ENCODE measurements at places on chromosomes 4 and X.

- DNase-seq, result no peak
These were observed 18.6 kb downstream of the HELT start for GRCh38 chr4:185036842-185037241.

DNA sequence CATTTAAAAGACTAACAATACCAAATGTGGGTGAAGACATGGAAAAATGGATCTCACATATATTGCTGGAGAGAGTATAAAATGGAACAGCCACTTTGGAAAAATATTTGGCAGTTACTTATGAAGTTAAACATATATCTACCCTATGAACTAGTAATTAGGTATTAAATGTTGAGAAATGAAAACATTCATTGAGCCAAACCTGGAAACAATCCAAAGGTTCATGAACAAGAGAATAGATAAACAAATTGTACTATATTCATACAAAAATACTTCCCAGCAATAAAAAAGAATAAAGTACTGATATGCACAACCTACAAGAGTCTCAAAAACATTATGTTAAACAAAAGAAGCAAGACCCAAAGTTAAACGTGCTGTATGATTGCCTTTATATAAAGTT lies 4.0 kb upstream of the EGF start:
- DNase-seq, result no peak

- DNase-seq, result no peak
These were observed 459.5 kb downstream of the ANKRD50 start for GRCh38 chr4:124253080-124253479.

DNA sequence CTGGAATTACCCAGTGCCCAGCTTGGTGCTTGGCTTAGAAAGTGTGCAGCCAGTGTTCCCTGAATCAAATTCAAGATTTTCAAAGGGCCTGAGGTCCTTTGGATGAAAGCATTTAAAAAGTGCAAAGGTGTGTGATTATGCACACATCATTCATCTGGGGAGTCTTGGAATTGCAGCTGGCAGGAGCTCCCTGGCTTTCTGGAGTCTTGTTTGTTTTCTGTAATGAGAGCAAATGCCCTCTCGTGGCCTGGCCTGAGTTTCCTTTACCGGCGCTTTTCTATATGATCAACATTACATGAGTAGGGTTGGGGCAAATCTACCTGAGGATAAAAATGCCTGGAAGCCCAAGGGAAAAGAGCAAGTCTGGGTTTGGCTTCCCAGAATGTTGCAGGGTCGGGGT lies 24.6 kb upstream of the SORCS2 start:
- DNase-seq, result no peak

DNA sequence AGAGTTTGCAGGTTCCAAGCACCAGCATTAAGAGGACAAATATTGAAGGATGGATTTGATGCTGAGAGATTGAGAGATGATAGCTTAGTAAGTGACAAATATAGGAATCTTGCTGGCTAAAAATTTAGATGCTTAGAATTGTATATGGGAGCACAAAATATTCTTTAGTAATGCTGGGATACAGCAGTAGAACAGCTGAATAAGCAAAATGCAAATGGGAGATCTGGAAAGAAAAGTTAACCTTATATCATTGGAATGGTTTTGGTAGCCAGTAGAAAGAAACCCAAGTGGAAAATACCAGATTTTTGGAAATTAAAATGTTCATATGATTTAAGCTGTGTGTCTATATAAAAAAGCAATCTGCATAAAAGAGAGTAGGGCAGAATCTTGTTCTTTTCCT lies 308.6 kb upstream of the CPEB2 start:
- DNase-seq, result no peak

DNA sequence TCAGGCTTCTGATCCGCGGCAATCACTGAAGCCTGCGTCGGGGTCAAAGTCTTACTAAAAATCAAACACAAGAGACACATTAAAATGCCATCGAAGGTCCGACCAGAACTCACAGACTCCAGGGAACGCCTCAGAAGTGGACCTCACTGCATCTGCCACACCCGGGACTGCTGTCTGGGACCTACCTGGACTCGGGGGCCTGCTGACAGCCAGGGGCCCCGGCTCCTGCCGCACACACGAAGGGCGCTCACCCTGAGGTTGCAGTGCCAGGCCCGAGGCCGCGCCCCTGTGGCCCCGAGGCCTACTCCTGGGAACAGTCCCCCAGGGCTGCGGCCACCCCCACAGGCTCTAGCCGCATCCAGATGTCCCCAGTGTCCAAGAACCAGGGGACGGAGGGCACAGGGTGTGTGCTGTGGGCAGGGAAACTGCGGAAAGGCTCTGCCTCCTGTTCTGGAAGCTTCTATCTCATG lies 7.4 kb downstream of the CTBP1 start:
- no peak for DNase-seq

DNA sequence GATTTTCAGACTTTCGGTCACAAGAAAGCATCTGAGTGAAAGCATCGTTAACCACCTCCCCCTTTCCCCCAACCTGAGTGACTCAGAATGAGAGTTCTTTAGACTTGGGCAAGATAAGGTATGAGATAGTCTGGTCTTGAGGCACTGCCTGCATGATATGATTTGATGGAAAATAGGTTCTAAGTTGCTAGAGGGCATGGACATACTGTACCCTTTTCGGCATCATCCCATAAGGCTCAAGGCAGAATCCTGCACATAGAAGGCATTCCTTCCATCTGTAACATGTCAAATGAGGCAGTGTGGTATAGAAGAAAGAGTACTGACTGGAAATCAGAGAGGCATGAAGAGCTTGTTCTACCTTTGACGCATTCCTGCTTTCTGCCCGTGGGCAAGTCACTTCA lies 16.8 kb upstream of the AMOT start:
- no peak for DNase-seq

GRCh38 chr4:118113220-118113619 lies 78.9 kb downstream of the NDST3 start:
- no peak for DNase-seq

- no peak for DNase-seq
These were observed 26.5 kb downstream of the GALNT7 start for GRCh38 chr4:173195109-173195508.

DNA sequence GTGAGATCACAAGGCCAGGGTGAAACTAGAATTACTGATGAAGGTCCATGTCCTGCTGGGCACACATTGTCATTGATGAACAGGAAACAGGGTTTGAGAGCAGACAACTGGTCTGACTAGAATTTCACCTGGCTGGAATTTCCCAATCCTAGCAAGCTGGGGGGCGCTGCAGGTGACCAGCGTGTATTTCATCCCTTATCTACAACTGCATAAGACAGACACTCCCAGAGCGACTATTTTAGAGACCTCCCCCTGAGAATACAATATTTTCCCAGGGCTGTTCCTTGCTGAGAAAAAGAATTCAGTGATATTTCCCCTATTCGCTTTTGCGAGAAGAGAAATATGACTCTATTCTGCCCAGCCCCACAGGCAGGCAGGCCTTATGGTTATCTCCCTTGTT lies 432.6 kb upstream of the GALNT7 start:
- no peak for DNase-seq

DNA sequence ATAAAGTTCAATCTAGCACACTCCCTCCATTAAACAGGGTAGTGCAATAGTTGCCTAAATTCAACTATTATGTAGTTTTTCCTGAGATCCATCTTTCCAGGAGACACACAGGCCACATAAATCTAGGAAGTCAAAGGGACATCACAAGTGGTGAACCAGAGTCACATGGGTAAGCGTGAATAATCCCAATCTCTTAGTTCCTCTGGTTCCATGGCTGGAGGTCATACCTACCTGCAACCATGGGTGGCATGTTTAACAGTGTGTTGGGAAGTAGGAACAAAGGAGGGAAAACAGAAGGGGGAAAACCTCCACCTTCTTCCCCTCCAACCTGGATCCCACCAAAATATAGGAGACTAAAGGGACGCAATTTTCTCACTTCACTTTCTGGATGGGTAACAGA lies 2651.6 kb downstream of the ARAP2 start:
- no peak for DNase-seq

- DNase-seq, result no peak
These were observed 100.5 kb upstream of the GPR34 start for GRCh38 chrX:41588271-41588670.

GRCh38 chr4:123215536-123215935 lies 181.1 kb upstream of the SPRY1 start:
- no peak for DNase-seq

GRCh38 chr4:129532573-129532972 lies 436.6 kb downstream of the C4orf33 start:
- DNase-seq, result no peak

DNA sequence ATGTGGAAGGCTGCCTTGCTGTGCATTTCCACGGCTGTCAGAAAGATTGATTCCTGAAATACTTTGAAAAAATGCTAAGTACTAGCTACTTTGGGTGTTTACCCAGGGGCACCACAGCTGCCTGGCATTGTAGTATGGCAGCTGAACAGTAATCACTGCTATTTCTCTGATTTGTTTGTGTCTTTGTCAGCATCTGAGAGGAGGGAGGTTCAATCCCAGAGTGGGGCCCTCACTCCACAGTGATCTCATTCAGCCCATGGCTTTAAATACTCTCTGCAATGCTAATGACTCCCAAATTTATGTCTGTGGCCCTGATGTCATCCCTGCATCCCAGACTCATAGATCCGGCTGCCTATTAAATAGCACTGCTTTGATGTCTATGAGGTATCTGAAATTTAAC lies 575.3 kb upstream of the MAGEB2 start:
- DNase-seq, result no peak
